Erythroblast (primary cell): ENCODE measurements at places on chromosomes 3 and 15.

GRCh38 chr15:31325595-31326155, 960 bp upstream of the KLF13 start:
- peak; percentile 88 for DNase-seq

GRCh38 chr3:126498929-126499328, 18.6 kb downstream of the UROC1 start:
- no peak for DNase-seq

DNA sequence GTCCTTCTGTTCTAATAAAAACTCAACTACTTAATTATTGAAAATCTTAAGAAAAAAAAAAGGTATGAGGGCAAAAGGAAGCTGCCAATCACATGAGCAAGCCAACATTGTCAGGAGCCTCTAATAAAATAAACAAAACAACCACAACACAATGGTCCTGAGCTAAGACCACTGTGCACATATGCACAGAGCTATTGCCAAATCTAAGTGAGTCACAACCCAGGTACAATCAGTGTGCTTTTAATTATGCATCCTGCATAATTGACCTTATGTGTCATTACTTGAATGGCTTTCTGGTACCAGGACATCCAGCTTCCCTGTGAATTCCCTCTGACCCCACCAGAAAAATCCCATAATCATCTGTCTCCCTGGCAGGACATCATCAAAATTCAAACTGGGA, 639.8 kb downstream of the MAGI1 start:
- DNase-seq, result no peak

GRCh38 chr15:74826364-74826819, at the start of gene CPLX3:
TSS of gene CPLX3 (plus strand) at chr15:74826627. CDS start at chr15:74826704, 77 bp downstream.
- DNase-seq, result peak; percentile 46

- DNase-seq, result peak; percentile 33
These were observed 47.5 kb downstream of the RAB11A start for GRCh38 chr15:65916664-65917406.

- peak; percentile 1 for DNase-seq
These were observed 140.9 kb downstream of the NLGN1 start for GRCh38 chr3:173538410-173538809.

GRCh38 chr3:11346416-11346815, 74.2 kb downstream of the ATG7 start:
- DNase-seq, result no peak

- no peak for DNase-seq
These were observed 55.0 kb downstream of the LSAMP start for GRCh38 chr3:116390318-116390717.

DNA sequence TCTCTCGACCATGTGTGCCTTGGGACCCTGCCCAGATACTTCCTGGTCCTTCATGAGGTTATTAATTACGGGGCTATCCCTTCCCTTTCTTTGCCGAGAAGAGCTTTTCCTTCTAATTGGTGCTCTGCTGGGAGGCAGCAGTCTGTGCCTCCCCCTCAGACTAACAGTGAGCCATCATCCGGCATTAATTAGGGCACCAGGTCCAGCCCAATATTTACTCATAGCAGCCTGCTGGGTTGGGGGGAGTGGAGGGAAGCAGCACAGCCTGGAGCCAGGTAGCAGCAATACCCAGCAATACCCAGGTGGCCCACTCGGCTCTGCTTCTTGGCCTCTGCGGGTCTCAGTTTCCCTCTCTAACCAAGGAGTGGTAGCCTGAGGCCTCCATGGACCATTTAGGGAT, 20.1 kb downstream of the CACNA2D2 start:
- no peak for DNase-seq
